H7 (cell line): ENCODE measurements at places on chromosomes 1 and 21. TPM values are rescaled to one million over a fixed set of nuclear protein-coding genes. Genes with fewer than 3 reads are reported as not detected.

GRCh38 chr1:14363707-14364413 is 234.6 kb upstream of the KAZN start:
- peak; percentile 48 for DNase-seq

- no peak for DNase-seq
Observed at GRCh38 chr1:213003256-213003655, 12.4 kb downstream of the ANGEL2 start.

GRCh38 chr21:44901391-44902074 is 19.2 kb downstream of the ITGB2 start:
- peak; percentile 37 for DNase-seq

DNA sequence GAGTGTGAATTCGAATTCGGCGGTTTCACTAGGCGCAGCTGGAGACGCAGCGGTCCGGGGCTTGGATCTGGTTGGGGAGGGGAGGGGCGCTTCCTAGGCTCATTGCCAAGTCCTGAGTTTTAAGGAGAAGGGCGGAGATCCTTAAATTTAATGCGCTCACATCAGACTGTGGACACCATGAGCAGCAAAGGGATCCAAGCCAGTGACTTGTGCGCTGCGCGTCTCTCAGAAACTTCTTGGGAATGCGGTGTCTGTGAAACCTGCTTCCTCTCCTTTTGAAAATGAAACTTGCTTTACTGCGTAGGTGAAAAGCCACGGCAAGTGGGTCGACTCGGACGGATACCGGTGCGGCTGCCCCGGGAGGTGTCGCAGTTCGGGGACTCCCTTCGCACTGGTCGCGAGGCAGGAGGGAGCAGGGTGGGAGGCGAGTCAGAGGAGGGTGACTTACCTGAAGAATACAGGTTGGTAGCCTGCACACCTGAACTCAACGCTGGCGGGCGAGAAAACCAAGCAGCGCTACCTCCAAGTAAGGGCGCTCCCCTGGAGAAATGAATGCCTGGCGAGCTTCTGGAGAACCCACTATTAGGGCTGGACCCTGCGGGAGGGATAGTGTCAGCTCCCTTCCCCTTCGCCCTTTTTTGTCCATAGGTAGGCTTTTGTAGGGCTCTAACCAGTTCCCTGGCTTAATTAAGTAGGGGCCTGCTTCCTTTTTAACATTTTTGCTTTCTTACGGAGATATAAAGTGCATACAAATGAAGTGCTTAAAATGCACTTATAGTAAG is 992 bp downstream of the TENT5C start:
- no peak for DNase-seq

GRCh38 chr1:995665-996633 is 3.9 kb downstream of the HES4 start:
- DNase-seq, result peak; percentile 67

DNA sequence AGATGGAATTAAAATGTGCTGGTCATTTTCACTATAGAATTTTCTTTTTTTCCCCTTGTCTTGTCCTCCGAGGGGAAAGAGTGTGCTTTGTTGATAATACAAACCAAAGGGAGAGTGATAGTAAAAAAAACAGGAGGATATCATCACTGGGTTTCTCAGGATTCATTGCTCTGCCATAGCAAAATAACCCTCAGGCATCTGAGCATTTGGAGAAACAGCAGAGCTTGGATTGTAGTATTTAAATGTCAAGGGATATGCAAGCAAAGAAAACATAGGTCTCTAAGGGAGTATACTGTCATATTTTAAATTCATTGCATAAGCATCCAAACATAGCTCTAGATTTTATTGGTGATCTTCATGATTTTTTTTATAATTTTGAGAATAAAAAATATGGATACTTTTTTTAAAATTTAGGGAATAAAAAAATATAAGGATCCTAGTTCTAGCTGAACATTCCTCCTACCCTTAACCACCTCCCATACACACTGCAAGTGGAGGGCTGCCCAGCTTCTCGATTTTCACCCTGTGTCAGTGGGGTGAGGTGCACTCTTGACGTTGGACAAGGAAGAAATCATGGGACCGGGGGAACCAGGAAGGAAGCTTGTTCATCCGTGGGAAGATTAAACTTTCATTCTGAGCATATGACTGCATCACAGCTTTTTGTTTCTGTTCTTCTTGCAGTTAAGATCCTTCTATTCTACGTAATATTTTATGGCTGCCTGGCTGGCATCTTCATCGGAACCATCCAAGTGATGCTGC is 4.4 kb downstream of the ATP1B1 start:
- no peak for DNase-seq

GRCh38 chr1:28392027-28392652 is 22.6 kb downstream of the PHACTR4 start:
- no peak for DNase-seq

The BARHL2 gene
- not detected in 2 replicates for total RNA-seq

The MAP3K21 gene
- 28.0 and 44.5 TPM in 2 replicates for total RNA-seq
